Activated naive CD8-positive, alpha-beta T cell treated with anti-CD3 and anti-CD28 coated beads, Interleukin-2, amount 10 ng/mL, durations not matched to agents 7 days and 5 days (primary cell): ENCODE measurements at places on chromosomes 4 and X. TPM values are rescaled to one million over a fixed set of nuclear protein-coding genes. Genes with fewer than 3 reads are reported as not detected.

Gene CABS1
- not detected for total RNA-seq

Gene FABP2
- 0.19 TPM for total RNA-seq

DNA sequence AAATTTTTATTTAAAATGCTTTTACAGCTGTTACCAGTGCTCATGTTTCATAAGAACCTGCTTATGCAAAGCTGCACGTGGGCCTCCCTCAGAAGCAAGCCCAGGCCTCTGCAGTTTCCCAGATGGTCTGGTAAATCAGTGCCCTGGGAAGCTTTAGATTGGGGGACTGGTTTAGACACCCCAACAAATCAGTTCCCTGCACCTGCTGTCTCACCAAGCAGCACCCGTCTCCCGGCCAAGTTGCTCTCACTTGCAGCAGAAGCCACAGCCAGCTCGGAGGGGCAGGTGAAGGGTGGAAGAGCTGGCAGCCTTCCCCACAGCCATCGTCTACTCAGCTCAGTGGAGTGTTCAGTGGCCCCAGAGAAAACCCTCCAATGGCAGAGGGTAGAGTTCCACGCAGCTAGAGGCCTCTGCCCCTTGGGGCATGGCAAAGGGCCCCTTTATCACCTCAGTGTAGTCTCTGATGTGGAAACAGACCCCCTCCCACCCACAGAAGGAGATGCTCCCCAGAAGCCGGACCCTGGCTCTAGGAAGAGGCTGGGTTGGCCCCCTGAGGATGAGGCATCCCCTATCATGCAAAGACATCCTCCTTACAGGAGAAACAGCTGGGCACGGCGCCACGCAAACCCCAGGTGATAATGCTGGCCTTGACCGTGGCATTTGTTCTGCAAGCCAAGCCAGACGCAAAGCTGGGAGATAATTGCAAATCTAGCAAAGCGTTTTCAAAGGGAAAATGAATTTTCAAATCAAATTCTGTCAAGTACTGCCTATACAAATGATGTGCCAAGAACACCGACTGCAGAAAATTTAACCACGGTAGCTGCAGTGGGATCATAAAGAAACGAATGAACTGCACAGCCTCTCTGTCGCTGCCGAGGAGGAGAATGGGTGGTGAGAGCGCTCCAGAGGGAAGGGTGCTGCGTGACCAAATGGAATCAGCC is 51.9 kb downstream of the ZFYVE28 start:
- no peak overlapping the region for H3K4me3 ChIP-seq
- peaks cover 2% of the 10 kb centered on the region for H3K27me3 ChIP-seq
- H3K27ac ChIP-seq = no peak overlapping the region
- DNase-seq = no peak

Gene ETDB
- total RNA-seq = not detected

Gene SRPK3
- not detected for total RNA-seq

DNA sequence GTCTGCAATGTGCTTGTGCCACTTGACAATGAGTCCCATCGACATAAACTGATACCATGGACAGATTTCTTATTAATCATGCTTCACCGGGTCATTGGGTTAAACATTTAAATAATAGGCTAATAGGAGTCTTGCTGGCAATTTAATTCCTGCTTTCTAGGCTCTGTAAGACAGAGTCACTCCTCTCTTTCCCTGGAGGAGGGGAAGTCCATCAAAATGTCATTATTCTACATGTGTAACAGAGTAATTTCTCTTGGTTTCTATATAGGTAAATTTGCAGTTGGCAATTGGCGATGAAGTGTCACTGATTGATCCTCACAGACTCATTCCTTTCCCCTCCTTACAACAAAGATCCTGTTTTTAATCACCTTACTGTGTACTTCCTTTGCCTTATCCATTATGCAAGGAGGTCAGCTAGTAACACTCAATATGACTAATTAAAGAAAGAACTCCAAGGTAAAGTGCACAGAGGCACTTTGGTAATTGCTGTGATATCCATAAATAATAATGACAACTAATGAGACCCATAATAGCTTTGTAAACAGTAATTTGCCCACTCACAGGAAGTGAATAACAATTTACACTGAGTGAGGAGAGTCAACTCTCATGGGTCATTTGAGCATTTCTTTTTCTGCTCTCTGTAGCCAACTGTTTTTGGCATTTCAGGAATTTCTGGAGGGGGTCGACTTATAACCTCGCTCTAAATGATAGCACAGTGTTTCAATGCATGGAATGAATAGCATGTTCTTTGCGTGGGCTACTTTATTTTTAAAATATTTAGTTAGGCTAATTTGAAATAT is 184.0 kb downstream of the UGT8 start:
- peaks cover 2% of the 10 kb centered on the region for H3K27me3 ChIP-seq
- no peaks in the 10 kb centered on the region for H3K36me3 ChIP-seq
- no peak for DNase-seq
- H3K4me1 ChIP-seq = no peaks in the 10 kb centered on the region

Gene BEX5
- 4.3 TPM for total RNA-seq
